ENCODE measurements at places on chromosomes 7 and 10.

GRCh38 chr10:13095094-13095493 is 4.9 kb upstream of the OPTN start:
- no peak for DNase-seq

DNA sequence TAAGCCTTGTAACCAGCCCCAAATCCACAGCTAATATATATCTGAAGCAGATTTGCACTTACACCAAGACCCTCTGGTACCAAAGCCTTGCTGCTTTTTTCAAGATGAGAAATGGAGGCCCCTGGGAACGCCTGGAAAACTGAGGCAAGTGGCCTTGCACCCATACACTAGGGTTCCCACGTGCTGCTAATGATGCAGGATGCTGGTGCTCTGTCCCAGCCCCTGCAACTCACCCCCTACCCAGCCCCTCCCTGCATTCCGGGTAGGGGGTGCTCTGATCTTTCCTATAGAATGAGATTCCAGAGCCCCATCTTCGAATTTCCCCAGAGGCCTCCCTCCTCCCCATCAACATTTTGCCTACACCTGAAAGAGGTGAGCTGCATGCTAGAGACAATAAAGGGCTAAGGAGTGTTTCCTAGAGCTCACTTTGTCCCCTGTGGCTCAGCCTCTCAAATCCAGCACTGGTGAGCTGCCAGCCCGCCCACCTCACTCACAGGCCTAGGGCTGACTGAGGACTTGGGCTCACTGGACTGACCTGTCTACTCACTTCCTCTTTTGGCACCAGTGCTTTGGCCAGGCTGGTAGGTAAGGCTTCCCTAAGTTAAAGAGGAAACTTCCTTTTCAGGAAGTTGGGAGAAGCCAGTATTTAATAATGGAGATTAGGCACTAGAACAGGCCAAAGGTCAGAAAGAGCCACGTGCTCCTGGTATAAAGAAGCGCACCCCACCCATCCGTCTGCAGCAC is 9.8 kb downstream of the RBP4 start:
- no peak for DNase-seq

DNA sequence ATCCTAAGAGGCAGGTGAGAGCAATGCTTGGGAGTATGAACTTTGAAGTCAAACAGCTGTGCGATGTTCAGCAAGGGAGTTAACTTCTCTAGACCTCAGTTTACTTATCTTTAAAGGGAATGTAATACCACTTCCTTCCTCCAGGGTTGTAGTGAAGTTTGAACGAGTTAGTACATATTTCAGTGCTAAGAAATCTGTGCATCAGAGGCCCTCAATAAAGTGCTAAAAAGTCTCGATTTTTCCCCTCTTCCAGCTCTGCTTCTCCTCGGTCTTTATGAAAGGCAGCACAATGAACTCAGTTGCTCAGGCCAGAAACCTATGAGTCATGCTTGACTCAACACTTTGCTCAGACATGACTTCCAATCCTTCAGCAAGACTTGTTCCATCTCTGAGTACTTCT is 418.9 kb downstream of the MDFIC start:
- no peak for DNase-seq

- no peak for DNase-seq
Observed at GRCh38 chr7:130942211-130942964, 208.4 kb upstream of the KLF14 start.

- DNase-seq, result no peak
Observed at GRCh38 chr10:112215342-112215774, 31.8 kb upstream of the GPAM start.

- DNase-seq, result no peak
Observed at GRCh38 chr7:134695321-134695860, 48.7 kb downstream of the BPGM start.

DNA sequence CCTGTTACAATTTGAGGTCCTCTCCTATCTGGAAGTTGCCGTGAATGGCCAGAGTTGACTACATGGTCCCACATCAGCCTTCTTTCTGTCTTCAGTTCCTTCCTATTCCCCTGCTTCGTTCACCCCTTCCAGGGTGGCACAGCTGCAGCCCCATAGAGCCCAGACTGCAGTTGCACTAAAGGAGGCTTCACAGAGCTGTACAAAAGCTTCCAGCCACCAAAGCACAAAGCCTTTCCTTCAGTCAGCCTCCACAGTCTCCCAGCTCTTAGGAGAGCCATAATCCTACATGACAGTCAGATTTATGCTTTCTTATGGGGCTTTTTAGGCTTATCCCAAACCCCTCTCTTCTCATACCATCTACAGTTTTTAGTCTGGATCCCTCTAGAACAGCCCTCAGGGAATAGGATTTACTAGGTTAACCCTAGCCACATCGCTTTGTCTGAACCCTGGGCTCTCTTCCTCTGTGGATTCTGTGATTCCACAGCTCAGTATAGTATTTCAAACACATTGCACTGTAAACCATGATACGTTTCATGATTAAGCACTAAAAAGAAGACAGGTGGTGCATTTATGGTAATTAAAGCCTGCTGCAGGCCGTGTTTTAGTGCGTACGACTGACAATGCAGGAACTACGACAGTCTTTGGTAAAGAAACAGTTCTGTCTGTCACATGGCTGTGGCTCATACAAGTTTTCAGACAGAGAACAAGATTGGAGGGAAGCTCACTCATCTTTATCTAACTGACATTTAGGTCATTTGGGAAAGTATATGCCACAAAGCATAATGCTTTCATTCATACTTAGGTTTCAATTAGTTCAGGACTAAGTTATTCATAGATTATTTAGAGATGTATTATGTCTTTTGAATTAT is 208.3 kb upstream of the KMT2E start:
- no peak for DNase-seq

- DNase-seq, result no peak
Observed at GRCh38 chr10:17144757-17145156, 15.1 kb upstream of the CUBN start.

GRCh38 chr7:132464740-132465139 is 111.5 kb downstream of the PLXNA4 start:
- DNase-seq, result no peak

DNA sequence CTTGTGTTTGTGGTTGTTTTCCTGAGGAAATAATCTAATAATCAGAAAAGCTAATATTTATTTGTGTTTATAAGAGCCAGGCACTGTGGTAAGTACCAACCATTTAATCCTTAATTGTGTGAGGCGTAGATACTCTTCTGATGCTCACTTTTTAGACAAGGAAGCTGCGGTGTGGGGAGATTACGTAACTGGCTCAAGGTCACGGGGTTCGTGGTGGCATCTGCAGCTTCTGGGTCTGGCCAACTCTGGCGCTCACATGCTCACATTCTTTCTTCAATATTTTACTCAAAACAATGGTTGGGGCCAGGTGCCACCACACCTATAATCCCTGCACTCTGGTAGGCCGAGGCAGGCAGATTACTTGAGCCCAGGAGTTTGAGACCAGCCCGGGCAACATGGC is 77.6 kb downstream of the RALA start:
- no peak for DNase-seq

GRCh38 chr10:200405-200804 is 65.2 kb downstream of the ZMYND11 start:
- DNase-seq, result no peak

- DNase-seq, result no peak
Observed at GRCh38 chr7:27802999-27803398, 63.0 kb downstream of the TAX1BP1 start.

DNA sequence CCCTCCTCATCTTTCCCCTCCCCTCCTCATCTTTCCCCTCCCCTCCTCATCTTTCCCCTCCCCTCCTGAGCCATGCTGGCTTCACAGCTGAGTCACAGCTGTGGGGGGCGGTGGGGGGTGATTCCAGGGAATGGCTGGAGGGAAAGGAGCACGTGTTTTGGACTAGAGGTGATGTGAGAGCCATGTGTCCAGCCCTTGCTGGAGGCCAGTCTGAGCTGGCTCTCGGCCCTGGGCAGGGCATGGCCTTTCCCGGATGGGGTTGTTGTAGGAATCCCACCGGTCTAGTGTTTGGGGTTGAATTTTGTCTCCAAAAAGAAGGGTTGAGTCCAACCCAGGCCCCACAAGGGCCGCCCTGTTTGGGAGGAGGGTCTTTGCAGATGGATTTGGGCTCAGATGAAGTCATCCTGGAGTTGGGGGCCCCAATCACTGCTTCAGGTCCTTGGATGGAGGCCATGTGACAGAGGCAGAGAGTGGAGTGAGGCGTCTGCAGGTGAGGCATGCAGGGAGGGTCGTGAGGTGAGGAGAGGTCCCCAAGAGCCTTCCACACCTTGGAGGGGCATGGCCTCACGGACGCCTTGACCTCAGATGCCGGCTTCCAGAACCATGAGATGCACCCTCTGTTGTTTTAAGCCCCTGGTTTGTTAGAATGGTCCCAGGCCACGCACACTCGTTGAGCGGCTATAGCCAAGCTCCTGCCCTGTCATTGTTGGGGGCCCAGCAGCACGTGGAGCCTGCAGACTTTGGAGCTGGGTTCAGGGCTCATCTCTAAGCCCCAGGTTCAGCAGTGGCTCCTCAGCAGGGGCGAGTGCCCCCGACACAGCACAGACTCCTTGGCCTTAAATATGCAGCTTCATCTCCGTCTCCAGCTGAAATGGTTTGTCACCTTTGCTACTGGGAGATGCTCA is 101.6 kb downstream of the DNAJB6 start:
- DNase-seq, result no peak

DNA sequence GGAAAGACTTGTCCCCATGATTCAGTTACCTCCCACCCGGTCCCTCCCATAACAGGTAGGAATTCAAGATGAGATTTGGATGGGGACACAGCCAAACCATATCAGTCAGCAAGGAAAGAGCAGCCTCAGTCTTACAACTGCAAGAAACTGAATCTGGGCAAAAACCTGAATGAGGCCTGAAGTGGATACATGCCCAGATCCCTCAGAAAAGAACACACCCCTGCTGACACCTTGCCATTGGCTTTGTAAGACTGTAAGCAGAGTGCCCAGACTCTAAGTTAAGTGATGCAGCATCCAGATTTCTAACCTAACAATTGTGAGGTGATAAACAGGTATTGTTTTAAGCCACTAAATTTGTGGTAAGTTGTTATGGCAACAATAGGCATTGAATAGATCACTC is 670.8 kb downstream of the SORCS1 start:
- DNase-seq, result no peak

DNA sequence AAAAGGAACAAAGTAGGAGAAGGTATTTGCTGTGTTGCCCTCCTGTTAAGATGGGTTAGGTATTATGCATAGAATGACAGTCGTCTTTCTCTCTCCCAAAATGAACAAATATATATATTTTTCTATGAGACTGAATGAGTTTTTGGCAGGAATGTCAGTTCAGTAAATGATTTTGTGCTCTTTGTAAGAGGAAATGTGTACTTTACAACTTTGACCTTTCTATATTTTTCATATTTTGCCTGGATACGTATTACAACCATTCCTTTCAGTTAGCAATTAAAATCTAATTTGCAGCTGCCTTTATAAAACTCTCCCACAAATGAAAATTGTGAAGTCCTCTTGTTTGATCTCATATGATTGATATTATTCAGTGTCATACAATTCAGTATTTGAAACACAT is 336.6 kb upstream of the MEOX2 start:
- DNase-seq, result no peak

DNA sequence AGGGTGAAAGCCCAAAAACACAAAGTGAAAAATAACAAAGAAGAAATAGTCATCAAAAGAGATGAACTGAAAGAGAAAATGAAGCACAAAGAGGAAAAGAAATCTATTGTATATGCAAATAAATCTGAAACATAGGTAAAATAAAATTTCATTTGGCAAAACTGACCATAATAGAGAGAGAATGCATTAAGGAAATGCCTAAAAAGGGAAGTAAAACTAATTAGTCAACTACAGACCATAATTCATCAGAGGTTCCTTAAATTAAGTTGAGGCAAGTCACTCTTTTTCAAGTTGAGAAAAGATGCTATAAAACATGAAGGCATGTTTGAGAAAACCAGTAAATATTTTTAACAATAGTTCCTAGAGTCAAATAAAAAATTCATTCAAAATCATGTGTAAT is 233.3 kb downstream of the LRRN3 start:
- DNase-seq, result no peak

DNA sequence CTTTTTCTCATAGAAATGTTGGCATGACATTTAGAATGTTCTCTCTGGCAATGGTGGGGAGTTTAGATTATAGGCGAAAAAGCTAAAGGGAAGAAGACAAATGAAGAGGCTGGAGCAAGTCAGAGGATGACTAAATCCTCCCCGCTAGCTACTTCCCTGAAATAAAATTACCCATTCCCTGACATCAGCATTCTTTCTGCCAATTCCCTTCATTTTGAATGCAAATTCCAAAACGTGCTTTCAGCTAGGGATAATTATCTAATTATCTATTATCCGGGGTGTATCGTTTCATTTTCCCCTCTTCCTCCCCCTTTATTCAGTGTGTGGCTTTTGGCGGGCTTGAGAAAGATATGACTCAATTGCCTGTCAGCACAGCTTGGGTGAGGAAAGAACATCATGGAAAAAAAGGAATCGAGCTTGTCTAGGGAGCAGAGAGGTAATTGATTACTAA is 672.3 kb downstream of the TNS3 start:
- DNase-seq, result no peak

GRCh38 chr7:38187794-38188440 is 9.9 kb downstream of the STARD3NL start:
- no peak for DNase-seq

DNA sequence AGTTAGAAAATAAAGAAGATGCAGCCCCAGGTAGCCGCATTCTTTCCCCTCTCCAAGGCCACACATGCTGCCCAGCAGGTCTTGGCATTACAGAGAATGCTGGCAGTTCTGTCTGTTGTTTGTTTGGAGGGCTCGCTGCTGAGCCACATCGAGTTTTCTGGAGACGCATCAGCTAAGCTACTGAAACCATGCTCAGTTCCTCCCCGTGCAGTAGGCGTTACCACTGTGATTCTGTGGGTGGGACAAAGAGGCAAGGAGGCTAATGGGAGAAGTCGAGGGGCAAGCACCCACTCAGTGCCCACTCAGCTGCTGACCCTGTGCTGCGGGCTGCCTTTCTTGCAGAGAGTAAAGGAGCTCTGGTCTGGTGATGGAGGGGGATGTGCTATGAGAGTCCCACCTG is 15.5 kb upstream of the GTPBP4 start:
- DNase-seq, result no peak

GRCh38 chr7:50068026-50068425 is 25.0 kb downstream of the ZPBP start:
- DNase-seq, result peak; percentile 62

DNA sequence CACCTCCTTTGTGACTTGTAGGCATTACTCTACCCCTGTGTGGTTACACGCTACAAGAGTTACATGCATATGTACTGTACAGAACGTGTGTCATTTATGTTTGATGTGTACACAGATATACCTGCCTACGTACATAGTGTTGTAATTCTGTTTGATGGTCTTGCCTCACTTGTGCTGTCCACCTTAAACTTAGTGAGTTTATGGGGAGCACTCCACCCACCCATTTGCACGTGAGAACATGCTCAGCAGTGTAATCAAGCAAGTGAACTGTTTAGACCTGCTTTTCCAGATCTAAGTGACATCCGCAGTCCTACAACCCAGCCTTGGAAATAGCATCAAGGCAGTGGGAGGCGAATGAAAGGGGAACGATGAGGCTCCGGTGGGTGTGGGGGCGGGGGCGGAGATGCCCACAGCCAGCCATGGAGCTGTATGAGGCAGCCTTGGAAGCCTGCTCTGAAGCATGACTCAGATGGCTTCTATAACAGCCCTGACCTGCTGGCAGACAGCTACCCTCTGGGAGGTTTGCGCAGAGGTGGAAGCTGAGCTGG is 52.1 kb downstream of the SUFU start:
- DNase-seq, result no peak

- DNase-seq, result no peak
Observed at GRCh38 chr7:104207348-104207730, 474 bp downstream of the ORC5 start.

- DNase-seq, result no peak
Observed at GRCh38 chr7:23938937-23939552, 229.0 kb downstream of the STK31 start.
